Smooth muscle cell of the brain vasculature (primary cell): ENCODE measurements at places on chromosomes 13 and 19.

DNA sequence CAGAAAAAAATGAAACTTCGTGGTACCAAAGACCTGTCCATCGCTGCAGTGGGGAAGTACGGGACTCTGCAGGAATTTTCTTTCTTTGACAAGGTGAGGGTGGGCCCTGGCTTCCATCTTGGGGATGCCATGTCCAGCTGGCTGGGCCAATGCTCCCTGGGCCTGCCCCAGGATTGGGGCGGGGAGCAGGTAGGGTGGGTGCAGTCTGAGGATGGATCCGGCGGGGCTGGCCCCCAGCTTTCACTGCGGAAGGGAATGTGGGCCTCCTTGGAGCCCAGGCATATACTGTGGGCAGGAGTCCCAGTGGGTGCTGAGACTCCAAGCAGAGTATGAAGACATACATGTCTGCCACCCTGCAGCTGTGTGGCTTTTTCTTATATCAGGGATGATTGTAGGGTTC is 23.9 kb downstream of the SIN3B start:
- DNase-seq: no peak

DNA sequence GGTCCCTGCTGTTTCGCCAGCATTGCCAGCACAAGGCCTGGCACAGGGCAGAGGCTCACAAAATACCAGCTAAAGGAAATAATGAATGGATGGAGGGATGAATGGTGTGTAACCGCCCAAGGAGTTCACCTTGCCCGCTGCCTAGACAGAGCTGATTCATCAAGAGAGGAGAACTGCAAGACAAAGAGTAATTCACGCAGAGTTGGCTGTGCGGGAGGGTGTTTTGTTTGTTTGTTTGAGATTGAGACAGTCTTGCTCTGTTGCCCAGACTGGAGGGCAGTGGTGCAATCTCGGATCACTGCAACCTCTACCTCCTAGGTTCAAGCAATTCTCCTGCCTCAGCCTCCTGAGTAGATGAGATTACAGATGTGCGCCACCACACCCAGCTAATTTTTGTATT is 3.0 kb downstream of the OPA3 start:
- no peak for DNase-seq

DNA sequence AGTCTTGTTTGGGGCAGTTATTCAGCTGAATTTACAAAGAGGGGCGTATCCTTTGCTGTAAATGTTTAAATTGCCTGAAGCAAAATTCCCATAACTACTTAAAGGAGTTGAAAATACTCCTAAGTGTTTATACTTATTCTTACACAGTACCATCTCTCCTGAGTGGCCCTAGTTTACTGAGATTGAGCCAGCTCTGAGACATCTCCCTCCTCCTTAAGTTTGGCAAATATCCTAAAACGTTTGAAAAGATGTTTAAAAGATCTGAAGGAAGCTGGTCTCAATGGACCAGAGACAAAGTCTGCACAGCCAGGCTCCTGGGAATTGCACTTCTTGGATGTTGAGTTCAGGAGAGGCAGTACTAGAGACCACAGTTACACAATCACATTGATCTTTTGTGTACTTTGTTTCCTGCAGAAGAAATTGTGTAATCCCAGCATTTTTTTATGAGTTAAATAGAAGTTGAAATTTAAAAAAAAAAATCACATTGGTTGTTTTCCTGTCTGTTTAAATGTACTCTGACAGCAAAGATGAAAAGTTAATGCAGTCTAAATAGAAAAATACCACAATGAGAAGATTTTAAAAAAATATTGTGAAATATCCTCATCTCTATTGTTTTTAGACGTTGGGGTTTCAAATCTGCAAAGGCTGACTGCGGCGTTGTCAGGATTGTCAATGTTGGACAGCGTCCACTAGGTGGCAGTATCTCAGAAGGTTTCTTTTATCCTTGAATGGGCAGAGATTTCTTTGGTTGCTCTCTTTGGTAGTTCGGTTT is 20.7 kb downstream of the TNFSF11 start:
- DNase-seq: peak; percentile 71

GRCh38 chr13:98285317-98285716 is 108.2 kb upstream of the RNF113B start:
- no peak for DNase-seq

DNA sequence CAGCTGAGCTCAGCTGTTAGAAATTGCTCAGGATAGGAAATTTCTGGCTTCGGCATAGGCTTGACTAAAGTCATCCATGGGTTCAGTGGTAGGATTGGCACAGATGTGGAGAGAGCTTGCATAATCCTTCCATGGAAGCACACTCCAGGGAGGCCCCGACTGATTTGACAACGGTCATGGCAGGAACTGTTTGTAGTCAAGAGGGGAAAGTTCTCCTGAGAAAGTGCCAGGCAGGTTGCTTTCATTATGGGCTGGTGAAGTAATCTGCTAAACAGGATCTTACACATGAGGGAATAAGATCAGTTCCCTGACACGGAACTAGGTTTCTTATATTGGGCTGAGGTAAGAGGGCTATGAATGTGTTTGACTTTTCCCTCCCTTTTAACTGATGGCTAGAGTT is 120.1 kb downstream of the RGCC start:
- DNase-seq: no peak

- DNase-seq: no peak
These were observed 3.6 kb upstream of the CEACAM3 start for GRCh38 chr19:41792513-41793413.

DNA sequence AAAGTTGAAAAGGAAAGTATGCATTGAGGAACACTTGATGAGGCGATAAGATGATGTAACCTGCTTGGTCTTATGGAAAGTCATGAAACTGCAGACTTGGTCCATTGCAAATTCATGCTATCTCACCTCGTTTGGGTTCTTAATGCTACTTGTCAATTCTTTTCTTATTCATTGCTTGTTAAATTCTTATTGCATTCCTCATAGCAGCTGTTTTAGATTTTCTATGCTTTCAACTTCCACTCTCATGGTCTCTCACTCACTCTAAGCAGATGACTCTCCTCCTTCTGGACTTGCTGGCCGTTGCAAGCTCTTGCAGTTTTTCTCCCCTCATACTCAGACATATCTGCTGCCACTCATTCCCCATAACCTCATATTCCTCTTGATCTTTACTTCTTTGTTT is 67.8 kb upstream of the CSNK1A1L start:
- DNase-seq: no peak

DNA sequence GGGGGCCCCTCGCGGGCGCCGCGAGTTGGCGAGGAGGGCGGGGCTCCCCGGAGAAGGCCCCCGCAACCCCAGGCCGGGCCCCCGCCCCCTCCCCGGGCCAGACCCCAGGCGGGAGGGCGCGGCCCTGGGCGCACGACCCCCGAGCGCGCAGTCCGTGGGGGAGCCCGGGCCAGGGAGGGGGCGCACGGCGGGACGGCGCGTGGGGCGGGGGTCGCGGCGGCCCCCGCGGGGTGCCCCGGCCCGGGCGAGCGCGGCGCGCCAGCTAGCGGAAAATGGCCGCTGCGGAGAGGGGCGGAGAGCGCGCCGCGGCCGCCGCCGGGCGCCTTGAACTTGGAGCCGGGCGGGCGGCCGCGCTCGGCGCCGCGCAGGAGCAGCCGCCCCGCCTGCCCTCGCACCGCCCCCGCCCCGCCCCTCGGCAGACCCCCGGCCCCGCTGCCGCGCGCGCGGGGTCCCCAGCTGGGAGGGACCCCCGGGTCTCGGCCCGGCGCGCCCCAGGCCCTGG is 6.4 kb upstream of the NFIC start:
- DNase-seq: no peak

DNA sequence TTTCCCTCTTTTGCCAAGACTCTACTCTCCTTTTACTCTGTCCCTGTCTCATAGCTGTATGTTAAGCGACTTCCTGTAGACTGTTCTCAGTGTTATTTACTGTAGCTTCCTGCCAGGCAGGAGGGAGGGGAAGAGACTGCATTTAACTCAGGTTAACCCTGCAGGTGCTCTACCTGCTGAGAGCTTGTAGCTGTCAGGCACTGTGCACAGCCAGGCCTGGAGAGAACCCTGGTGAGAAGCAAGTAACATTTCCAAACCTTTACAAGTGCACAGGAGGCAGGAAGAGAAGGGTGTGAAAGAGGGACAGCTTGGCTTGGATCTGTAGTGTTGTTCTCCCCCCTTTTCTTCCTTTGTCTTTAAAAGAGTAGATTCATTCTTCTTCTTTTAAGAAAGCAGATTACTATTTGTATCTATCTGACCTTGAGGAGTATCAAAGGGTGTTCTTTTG is 167.1 kb downstream of the LMO7 start:
- DNase-seq: no peak

- DNase-seq: no peak
These were observed 56.9 kb downstream of the LACC1 start for GRCh38 chr13:43936647-43937046.

DNA sequence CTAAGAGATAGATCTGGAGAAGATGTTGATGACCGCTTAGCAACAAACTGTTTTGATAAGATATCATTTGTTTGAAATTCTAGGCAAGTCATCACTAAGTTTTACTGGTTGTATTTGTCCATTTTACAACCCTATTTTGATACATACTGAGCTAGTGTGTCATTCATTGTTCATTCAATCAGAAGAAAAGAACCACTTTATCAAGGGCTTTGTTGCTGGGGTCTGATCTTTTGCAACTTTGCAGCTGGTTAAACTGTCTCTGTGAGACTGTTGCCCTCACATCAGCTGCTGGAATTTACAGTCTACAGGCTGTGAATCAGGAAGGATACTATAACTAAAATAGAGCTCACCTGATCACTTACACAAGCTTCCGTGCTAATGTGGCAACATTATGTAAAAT is 290.5 kb downstream of the RFC3 start:
- no peak for DNase-seq

GRCh38 chr13:60210510-60211330 is 47.0 kb upstream of the DIAPH3 start:
- DNase-seq: no peak

DNA sequence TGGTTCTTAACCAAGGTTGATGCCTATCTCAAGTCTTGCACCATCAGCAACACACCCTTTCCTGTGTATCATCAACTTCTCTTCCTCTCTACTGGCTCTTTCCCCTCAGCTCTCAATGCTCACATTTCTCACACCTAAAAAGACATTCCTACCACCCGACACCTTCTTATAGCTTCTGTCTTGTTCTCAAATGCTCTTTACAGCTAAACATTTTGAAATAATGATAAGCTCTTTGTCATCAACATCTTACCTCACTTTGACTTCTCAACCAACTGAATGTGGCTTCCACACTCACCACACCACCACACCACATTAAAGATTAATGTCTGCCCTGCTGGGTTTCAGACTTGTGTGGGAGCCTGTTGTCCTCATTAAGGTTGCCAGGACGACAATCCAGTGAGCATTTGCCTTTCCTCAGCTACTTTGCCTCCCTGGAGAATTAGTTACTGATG is 67.8 kb downstream of the RXFP2 start:
- no peak for DNase-seq

DNA sequence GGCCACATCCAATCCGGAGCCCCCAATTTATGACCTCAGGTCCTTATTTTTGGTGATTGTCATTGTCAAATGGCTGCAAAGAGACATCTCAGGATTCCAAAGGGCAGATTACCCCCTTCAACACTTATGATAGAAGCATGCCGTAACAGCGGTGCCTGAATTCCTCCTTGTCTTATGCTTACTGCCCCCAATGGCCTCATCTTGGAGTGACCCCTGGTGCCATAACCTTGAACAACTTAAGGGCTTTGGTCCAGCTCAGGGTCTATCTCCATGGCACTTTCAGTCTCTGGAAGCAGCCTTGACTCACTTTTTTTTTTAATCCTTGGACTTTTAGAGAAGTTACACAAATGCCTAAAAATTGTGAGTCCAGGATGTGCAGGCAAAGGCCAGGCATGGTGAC is 171.6 kb upstream of the ZNF507 start:
- no peak for DNase-seq

GRCh38 chr13:70203661-70204229 is 95.5 kb upstream of the KLHL1 start:
- DNase-seq: no peak

GRCh38 chr19:4206818-4207484 is 22.4 kb upstream of the EBI3 start:
- no peak for DNase-seq

DNA sequence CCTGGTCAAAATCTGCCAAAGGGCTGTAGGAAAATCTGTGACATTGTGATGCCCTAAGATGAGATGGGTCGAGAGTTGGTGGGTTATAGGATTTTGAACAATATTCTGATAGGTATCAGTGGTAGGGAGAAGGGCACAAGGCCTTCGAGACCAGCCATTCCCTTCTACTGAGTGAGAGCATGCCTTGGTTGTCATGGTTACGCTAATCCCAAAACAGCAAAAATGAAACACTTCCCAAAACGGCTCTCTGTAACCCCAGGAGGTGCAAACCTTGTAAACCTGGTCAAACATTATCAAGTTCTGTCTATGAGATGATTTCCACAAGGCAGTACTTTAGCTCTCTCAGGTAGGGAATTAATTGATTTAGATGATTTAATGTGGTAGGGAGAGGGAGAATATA is 158.7 kb upstream of the RNF113B start:
- DNase-seq: no peak

GRCh38 chr19:35355791-35356460 is 2.3 kb upstream of the FFAR3 start:
- no peak for DNase-seq

DNA sequence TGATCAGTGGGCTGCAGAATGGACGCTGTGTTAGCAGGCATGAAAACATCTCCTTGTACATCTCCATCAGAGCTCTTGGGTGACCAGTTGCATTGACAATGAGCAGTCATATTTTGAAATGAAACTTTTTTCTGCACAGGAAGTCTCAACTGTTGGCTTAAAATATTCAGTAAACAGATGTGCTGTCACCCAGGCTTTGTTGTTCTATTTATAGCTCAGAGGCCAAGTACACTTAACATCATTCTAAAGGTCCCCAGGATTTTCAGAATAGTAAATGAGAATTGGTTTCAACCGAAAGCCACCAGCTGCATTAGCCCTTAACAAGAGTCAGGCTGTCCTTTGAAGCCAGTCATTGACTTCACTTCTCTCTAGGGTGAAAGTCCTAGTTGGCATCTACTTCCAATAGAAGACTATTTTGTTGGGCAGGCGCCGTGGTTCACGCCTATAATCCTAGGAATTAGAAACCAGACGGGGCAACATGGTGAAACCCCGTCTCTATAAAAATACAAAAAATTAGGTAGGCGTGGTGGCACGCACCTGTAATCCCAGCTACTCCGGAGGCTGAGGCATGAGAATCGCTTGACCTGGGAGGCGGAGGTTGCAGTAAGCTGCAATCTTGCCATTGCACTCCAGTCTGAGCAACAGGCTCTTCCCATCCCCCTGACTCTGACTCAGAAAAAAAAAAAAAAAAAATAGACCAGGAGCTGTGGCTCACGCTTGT is 7.9 kb upstream of the PDE4A start:
- no peak for DNase-seq
